ENCODE measurements at places on chromosomes 6 and 20.

- DNase-seq = no peak
Measured at GRCh38 chr6:26006086-26006939, 43.7 kb downstream of the TRIM38 start.

DNA sequence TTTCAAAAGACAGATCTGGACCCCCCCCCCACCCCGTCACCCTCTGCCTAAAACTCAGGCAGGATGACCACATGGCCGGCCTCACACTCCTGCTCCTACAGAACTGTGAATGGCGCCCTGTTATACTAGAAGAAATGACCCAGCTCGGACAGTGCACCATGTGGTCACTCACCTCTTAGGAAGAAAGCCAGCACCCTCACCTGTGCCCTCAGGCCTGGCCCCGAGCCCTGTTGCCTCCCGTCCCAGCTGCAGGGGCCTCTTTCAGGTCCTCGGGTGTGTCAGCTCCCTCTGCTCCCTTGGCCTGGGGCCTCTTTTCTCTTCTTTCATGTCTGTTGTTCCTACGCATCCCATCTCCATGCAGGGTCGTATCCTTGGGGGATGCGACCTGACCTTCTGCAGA, 23.7 kb downstream of the OSBPL2 start:
- DNase-seq = no peak

DNA sequence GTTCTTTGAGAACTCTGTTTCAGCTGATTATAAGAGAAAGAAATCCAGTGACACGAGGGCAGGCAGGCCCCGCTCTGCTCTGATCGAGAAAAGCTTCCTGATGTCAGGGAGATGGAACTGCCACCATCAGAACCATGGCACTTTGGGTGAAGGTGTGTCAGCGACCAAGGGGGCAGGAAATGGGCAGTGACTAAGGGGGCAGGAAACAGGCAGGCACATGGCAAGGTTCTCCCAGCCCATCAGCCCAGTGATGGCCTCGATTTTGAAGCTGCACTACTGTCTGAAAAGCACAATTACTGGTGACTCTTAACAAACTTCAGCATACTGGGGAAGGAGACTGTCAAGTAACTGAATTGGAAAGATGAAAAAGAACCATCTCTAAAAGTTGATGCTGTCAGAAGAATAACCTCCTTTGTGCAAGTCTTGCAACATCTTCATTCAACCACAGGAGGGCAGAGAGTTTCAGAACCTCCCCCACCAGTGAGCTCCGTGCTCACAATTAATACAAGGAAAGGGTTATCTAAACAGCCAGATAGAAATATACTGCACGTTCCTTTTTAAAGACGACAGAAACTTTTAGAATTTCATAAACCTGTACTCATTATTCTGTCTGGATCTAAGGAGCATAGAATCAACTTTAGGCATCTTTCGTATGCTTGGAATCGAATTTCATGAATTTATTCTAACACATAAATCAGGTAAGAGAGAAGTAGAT, 39.1 kb downstream of the TMX4 start:
- no peak for DNase-seq

DNA sequence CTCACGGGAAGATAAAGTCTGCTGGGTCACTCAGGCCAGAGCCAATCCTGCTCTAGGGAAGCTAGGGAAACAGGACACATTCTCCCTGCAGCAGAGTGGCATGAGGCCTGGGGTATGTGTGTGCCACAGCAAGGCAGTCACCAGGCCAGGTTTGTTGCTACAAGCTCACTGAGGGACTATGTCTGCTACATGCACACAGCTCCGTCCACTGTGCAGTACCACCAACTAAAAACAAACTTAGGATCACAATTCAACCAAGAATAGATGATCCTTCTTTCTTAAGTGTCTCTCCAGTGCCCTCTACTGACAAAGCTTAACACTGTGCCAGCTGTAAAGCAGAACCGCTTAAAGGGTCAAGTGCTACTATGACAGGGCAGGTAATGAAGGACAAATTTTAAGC, 192.5 kb downstream of the PTPRK start:
- no peak for DNase-seq

- DNase-seq = no peak
Measured at GRCh38 chr20:34410336-34410735, 47.3 kb downstream of the ITCH start.

- no peak for DNase-seq
Measured at GRCh38 chr6:3281631-3282475, 23.1 kb downstream of the PSMG4 start.

- peak; percentile 79 for DNase-seq
Measured at GRCh38 chr6:62285612-62286469, at the start of gene KHDRBS2. Gene KHDRBS2 (minus strand): TSS chr6:62286225.

- no peak for DNase-seq
Measured at GRCh38 chr20:23362392-23363256, 642 bp downstream of the GZF1 start.

DNA sequence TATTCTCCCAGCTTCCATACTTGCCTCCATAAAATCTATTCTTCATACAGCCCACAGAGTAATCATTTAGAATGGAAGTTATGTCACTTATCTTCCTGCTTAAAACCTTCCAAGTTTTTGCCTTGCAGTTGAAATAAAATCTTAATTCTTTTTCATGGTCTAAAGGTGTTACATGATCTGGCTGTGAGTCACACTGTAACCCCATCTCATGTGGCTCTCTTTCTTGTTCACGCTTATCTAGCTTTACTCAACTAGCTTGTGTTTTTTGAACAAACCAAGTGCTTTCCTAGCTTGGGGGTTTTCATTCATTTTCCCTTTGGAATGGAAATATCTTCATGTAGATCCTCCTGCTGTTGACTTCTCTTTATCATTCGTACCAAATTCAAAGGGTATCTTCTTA, 23.6 kb upstream of the THEMIS start:
- no peak for DNase-seq

DNA sequence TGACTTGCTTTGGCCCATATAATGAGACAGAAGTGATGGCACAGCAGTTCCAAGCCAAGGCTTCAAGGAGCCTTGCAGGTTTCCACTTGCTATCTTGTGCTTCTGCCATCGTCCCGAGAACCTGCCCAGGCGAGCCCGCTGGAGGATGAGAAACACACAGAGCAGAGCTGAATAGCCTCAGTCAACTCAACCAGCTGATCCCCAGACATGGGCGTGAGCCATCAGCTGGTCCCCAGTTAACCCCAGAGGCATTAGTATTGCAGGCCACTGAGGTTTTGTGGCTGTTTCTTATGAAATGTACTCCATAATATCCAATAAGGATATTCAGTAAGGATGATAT, 81.7 kb upstream of the SHLD1 start:
- no peak for DNase-seq

- DNase-seq = no peak
Measured at GRCh38 chr6:35663447-35664235, 25.1 kb downstream of the FKBP5 start.

- no peak for DNase-seq
Measured at GRCh38 chr6:165971202-165971601, 196.4 kb downstream of the TBXT start.

DNA sequence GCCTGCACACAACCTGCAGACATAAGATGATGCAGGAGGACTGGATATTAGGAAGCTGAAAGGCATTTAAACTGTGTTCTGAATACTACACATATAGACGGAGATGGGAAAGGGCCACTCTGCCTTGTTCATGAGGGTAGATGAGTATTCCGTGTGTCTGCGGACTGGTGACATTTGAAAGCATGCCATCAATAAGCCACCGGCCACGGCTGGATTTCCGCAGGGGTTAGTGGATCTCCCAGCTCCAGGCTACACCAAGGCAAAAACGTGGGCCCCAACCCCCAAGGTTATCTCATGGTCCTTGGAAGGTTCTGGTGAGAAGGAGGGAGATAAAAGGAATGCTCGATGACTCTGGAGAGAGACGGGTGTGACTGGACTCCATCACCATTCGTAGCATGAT, 78.6 kb upstream of the THBS2 start:
- DNase-seq = no peak

- DNase-seq = no peak
Measured at GRCh38 chr6:92710048-92710447, 709.3 kb downstream of the EPHA7 start.
